A172 (cell line): ENCODE measurements at places on chromosomes 16 and 17. TPM values are rescaled to one million over a fixed set of nuclear protein-coding genes. Genes with fewer than 3 reads are reported as not detected.

Gene SLC13A5
- 0.10 TPM in 1 of 2 replicates, not detected in the other for total RNA-seq

DNA sequence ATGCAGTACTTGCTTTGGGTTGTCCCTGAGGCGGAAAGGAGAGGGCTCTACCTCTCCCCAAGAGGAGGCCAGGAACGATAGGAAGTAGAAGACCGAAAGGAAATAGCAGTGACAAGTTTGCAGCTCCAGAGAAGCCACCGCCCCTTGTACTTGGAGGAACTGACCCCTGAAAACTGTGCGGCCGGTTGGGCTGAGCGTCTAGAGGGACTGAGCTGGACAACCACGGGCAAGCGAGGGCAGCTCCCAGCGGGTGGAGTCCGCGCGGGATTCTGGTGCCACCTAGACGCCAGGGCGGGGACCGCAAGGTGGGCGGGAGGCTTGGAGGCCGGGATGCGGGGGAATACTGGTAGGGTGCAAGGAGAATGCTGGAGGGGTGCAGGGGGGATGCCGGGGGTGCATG, 1.3 kb upstream of the SLC6A4 start:
- DNase-seq = no peak

DNA sequence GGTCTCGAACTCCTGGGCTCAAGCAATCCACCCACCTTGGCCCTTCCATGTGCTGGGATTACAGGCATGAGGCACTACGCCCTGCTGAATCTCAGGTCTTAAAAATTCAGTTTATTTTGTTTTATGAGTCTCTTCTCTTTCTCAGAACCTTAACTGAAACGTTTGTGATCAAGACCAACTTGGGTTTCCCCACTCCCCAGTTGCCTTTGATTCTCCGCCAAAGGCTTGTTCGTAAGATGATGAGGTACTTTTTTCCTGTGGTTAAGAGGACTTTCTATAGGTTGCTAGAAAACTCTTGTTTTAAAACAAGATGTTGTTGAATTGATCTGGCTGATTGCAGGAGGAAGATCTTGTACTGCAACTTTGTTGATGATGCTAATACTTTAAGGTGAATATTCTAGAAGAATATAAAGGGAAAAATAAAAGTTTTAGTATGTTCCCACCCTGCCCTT, 11.7 kb downstream of the ABCC1 start:
- DNase-seq = no peak

- no peak for DNase-seq
Measured at GRCh38 chr17:345261-345660, 7.3 kb downstream of the RPH3AL start.

GRCh38 chr17:78969865-78970264, 9.9 kb downstream of the LGALS3BP start:
- DNase-seq = no peak
